ENCODE measurements at places on chromosomes 4 and X.
A peak's percentile ranks its signal among the peaks of the same experiment; 100 is the strongest.

GRCh38 chrX:136198010-136198409 lies 50.7 kb downstream of the FHL1 start:
- DNase-seq: no peak

- no peak for DNase-seq
Measured at GRCh38 chr4:153519687-153520086, 53.5 kb downstream of the TMEM131L start.

DNA sequence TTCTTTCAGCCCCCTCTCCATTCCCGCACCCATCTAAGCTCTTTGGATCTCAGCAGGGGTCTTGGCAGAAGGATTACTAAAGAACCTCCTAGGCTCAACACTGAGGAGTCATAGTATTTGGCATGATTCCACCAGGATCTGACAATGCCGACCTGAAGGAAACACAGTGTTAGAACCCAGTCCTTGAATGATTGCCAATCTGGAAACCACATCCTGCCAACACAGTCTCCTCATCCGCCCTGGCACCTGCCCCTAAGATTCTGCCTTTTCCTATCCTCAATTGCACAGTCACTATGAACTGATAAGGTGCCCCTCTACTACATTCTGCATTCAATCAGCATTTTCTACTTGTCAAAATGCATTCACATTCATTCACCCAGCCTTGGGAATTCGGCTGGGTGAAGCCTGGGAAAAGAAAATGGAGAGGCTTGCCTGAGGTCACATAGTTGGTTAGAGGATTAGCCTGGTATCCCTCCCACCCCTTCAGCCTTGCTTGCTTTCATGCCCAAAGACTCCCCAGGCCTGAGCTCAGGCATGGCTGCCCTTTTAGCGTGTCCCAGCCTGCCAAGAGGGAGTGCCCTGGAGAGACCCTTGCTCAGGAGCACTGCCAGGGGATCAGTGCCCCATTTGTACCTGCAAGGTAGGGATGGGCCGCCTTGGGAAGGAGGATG lies 2.2 kb upstream of the CLDN2 start:
- DNase-seq: no peak

- DNase-seq: no peak
Measured at GRCh38 chr4:13355111-13355880, 128.8 kb downstream of the RAB28 start.

DNA sequence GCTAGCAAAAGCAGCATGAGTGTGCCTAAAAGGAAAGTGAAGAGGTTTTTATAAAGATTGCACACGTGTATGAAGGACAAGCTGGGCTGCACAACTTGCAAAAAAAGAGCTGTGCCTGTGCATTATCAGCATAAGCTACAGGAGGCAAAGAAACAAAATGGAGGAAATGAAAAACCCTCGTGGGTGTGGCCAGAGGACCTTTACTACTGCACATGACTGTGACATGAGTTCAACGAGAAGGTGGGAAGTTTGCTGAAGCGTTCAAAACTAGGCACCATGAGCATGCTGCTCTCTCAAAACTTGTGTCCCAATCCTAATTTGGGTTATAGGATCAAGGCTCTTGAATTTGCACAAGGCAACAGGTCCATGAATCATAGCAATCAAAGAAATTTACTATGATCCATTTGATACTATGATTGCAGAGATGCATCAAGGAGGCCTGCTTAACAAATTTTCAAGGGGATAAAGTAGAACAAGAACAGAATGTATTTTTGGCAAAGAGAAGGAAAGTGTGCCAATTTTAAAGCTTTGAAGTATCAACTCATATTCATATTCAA lies 38.1 kb upstream of the CXorf38 start:
- no peak for DNase-seq

DNA sequence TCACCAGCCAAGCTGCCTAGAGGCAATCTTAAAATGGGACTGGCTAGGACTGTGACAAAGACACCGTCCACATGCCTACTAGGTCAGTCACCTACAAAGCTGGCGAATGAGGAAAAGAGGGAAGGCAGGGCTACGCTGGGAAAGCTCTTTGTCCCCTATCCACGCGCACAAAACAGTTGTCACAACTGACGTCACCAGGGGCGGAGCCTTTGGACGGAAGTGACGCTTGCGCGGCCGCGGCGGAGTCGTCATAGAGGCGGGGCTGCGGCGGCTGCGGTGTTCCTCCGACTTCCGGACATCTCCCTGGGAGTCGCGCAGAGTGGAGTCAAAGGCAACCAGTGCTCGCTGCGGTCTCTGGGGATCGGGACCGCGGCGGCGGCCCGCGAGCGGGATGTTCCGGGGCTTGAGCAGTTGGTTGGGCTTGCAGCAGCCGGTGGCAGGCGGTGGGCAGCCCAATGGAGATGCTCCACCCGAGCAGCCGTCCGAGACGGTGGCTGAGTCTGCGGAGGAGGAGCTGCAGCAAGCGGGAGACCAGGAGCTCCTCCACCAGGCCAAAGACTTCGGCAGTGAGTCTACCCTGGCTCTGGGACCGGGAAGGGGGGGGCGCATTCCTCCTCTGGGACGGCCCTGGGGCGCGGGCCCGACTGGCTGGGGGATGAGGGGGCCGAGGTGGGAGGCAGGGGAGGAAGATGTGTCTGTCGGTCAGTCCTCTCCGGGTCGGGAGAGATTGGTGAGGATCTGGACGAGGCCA lies at the start of gene SYAP1:
Gene SYAP1 (plus strand): TSS at position 279 of the 751 bp plus-strand sequence. CDS start 113 bp downstream, at position 392.
- DNase-seq: peak; percentile 88

DNA sequence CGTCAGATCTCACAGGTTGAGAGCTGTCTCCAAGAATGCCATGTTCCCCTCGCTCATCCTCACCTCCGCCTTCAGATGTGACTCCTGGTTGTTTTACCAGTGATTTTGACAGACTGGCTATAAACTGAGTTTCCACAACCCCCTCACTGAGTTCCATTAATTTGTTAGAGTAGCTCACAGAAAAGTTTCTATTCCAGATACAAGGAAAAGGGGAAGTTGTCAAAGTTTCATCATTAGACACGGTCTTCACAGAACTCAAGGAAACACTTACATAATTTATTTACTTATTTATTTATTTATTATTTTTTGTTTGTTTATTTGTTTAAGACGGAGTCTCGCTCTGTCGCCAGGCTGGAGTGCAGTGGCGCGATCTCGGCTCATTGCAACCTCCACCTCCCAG lies 55.7 kb upstream of the IQSEC2 start:
- no peak for DNase-seq

DNA sequence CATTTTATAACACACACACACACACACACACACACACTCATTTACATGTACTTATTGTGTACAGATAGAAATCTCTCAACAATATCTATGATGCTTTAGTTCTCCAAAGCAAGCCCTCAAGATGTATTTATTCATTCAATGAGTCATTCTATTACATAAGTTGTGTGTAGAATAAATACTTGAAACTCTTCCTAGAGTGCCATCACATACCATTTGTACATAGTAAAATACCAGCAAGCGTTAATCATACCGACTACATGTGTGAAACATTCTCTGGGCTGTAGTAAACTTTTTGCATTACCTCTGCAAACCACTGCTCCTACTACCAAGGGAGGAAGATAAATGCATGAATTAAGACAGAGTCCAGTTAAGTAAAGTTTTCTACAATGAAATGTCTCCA lies 70.9 kb downstream of the EPHA5 start:
- DNase-seq: no peak
